Activated naive CD4-positive, alpha-beta T cell treated with anti-CD3 and anti-CD28 coated beads for 36 hours (primary cell): ENCODE measurements at places on chromosomes 5 and 9.

GRCh38 chr5:143494162-143494561 lies 90.7 kb upstream of the NR3C1 start:
- DNase-seq: no peak

- no peak for DNase-seq
Observed at GRCh38 chr5:95022967-95023695, 261.8 kb downstream of the MCTP1 start.

DNA sequence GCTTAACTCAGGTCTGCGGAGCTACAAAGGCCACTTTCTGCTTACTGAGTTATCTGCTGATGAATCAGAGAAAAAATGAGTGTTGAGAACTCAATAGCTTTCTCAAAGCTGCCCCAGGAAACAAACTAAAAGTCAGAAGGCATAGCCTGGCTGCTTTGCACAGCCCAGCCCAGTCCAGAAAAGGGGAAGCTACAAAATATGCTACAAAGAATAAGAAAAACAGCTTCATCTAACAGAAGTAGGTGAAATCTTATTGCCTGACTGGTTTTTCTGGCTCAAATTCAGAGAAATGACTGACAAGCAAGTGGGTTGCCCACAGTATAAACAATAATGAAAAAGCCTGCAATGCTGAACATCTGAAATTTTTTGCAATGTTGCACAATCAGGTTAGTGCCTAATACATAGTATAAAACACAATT lies 156.2 kb downstream of the PPP2R2B start:
- no peak for DNase-seq

GRCh38 chr5:61319388-61320146 lies 12.5 kb upstream of the ZSWIM6 start:
- DNase-seq: no peak

DNA sequence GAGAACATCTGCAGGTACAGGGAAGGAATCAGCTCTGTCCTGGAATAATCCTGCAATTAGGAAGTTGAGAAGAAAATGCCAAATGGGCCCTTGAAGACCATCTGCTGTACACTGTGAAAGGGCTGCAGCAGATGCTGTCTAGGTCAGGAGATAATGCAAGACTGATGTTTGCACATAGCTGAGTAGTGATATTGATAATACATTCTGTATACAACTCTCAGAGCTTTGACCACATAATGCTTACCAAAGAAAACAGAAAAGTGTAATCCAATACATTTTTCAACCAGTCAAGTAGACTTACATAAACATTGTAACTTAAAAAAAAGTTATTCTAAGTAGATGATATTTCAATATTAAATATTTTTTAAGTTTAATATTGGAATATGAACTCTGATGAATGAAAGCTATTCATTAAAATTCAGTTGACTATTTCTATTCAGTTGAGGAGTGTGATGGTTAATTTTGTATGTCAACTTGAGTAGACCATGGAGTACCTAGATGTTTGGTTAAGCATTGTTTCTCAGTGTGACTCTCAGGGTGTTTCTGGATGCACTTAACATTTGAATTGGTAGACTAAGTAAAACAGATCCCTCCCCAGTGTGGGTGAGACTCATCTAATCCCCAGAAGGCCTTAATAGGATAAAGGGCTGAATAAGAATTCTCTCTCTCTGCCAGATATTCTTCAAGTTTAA lies 380.1 kb upstream of the PRR16 start:
- no peak for DNase-seq

DNA sequence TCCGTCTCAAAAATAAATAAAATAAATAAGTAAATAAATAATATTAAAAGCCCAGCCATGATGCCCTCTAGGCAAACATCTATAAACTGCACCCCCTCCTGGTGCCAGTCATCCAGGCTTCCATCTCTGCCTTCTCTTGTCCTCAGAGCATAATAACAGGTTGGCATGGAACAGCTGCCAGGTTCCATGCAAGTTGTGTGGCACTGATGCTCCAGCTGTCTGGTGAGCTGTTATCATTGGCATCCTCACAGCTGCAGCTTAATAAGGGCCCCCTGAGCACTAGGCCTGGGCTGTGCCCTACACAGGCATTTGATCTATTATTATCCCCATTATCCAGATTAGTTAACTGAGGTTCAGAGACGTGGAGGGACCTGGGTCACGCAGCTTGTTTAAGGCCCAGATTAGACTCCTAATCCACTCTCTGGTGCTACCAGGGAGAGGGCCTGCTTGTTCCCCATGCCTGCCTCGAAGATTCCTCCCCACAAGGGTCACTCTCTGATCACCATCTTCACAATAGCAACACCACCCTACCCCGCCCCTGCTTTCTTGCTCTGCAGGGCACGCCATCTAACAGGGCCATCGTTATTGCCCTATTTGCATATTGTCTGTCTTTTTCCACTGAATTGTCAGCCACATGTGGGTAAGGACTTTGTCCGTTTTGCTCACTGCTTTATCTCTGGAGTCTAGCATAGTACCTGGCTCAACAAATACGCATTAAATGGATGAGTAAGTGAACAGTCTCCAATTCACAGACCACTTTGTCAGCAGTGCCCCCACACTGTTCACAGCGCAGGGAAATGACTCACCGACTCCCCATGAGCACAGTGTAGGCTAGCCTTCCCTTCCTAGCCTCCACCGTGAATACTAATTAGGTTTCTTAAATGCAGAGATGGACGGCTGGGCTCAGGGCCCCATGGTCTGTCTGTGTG lies 1.5 kb upstream of the DNM1 start:
- DNase-seq: no peak
